ENCODE measurements at places on chromosomes 2 and 18. TPM values are rescaled to one million over a fixed set of nuclear protein-coding genes. Genes with fewer than 3 reads are reported as not detected.

DNA sequence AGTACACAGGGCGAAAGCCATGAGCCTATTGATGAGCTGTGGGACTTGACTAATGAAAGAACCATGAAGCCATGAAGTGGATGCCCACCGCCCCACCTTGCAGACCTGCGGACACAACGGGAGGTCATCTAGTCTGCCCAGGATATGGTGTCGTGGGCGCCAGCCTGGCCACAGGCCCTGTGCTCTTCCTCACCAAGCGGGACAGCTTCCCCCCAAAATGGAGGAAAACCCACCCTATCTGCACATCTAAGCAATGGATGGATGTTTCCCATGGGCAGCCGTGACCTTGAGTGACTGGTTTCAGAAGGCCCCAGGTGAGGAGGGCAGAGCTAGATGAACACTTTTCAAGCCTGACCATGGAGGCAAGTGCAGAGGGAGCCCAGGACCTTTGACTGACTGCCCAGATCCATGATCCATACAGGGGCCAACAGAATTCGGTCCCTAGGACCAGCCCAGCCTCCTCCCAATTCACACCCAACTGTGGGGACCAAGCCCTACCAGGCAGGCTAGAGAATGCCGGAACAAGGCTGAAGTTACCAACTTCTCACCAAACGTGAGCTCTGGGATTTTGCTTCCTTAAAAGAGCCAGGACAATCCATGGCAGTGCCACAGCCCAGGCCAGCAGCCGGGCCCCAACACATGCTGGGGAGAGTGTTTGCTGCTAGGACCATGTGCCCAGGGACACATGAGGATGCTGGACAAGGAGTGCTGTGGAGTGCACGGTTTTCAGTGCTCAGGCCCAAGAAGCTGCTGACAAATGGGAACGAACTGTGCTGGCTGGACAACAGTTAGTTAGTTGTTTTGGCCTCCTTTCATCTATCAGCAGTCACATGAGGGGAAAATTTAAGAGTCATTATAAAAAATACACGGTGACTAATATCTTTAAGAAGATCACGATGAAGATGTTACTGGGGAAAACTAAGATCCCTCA, 249.4 kb downstream of the HDAC4 start:
- no peak for DNase-seq

- no peak for DNase-seq
Observed at GRCh38 chr2:199468561-199469513, 11.1 kb upstream of the SATB2 start.

GRCh38 chr2:47152803-47153202, 2.3 kb downstream of the STPG4 start:
- no peak for DNase-seq

DNA sequence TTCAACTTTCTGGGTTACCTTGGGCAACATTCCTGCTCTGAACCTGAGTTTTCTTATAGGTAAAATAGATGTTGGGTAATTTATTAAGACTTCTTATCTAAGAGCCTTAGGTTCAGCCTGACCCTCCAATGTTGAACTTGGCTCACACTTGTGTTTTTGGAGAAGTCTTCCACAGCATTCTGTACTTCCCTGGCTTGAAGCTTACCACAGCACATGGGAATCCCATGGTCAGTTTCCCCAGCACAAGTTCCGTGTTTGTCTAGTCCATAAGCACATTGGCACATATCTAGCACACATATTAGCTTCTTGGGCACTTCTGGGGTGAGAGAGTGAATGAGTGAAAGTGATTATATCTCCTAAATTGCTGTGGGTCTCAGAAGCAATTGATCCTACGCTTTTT, 782.5 kb upstream of the HS6ST1 start:
- DNase-seq: no peak

GRCh38 chr2:162072181-162072702, 1.8 kb downstream of the DPP4 start:
- no peak for DNase-seq

DNA sequence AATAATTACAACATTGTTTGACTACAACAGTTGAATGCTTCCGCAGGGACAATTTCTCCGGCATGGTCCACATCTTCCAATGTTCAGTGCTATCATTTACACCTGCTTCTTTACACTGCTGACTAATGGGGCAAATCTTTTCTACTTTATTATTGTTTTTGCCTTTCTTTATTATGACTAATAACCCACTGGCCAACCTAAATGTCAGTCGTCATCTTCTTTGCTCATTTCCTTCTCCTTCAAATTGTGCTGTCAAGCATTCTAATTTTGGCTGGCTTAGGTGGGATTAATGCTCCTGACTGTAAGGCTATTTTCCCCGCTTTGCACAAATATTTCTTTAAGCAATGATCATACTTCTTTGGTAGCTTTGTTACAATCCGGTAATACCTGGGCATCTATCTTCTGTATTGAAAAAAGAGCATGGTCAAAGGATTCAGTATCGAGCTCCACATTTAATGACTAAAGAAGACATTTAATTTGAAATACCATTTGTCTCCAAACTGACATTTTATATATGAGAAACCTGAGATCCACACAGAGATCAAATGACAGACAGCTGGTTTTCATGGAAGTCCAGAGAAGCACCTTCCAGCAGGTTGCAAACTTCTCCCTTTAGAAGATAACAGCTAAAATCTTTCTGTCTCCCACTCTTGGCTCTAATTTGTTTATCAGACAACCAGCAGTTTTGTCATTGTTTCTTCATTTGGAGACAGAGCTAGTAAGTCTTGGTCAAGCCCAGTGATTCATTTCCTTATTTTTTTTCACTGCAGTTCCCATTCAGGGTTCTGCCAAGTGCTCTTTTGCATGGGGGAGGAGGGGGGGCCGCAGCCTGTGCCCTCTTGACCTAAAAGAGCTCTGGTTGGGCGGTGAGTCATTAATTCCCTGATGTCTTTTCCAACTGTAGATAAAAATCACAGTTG, 132.9 kb downstream of the SOCS6 start:
- no peak for DNase-seq

- no peak for DNase-seq
Observed at GRCh38 chr2:73172963-73173362, 29.4 kb upstream of the NOTO start.

DNA sequence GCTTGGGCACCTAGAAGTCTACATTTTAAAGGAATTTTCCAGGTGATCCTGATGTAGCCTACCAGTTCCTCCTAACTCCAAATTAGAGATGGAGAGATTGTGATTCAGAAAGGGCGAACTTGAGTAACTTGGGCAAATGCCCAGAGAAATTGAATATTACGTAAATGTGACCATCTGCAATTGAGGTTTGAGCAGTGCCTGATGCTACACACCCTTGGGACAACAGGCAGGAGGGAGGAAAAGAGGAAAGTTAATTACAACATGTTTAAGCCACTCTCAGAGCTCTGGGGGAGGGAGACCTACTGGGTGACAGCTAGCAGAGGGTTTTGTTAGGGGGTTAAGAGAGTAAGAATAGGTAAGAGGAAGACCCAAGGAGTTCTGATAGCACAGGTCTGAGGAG, 208.9 kb downstream of the LPIN1 start:
- DNase-seq: no peak

GRCh38 chr2:174335988-174336500, 1.3 kb downstream of the SP9 start:
- no peak for DNase-seq

GRCh38 chr2:240362826-240363745, 72.4 kb upstream of the GPC1 start:
- no peak for DNase-seq

DNA sequence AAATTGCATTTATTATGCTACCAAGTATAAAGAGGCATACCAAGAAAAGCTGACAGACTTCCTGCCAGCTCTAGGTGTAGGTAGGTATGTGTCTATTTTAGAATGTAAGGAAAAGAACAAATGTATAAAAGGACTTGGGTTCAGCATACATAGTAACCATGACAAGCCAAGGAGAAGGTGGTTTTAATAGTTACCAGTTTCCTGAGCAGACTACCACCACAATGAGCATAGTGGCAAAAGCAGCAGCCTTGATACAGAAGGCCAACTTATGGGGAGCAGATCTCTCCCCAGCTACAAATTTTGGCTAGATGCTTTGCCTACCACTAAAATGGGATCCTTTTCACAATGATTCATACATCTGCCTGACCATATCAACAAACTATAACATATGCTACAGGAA, 34.5 kb downstream of the METTL8 start:
- no peak for DNase-seq

DNA sequence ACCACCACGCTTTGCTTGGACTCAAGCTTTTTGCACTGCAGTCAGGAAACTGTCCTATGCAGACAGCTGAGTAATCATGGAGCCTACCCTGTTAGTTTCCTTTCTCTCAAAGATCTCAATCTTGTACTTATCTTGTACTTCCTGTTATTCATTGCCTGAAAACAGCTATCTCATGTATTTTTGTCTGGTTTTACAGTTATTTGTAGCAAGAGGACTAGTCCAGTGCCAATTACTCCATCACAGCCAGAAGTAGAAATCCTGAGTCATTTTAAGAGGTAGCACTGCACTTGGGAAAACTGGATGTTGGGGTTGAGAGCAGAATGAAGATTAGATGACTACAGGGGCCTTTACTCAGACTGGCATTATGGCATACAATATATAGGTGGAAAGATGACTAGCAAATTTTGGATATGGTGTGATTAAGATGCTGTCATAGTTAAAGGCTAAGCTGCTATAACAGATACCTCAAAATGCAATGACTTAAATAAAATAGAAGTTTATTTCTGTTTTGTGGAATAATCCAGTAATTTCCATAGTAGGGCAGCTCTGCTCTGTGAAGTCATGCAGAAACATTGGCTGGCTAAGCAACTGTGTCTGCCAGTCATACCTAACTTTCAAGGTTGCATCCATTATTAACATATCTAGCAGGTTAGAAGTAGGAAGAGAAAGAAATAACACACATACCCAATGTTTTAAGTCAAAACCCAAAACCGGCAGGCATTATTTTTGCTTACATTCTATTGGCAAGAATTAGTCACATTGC, 21.1 kb upstream of the CHMP3 start:
- no peak for DNase-seq

DNA sequence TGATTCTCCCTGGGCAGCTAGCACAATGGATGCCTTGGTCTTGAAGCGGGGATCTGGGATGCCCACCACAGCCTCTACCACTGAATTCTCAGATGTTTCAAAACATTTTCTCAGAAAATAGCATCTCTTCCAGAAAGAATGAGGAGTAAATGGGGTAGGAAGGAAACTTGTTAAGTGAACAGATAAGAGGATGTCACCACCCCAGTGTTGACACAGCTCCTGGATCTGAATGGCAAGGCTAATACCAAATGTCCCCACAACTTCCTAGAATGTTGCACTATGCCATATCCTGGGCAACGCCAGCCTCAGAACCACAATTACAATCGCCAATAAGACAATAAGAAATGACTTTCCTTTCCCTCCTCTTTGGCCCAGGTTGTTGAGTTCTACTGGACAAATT, 177.2 kb downstream of the BCL11A start:
- DNase-seq: no peak

MC5R gene
- total RNA-seq: not detected

TUBA3E gene
- total RNA-seq: not detected

All from activated T-helper 1 cell treated with anti-CD3 and anti-CD28 coated beads, Interleukin-12 subunit alpha, Interleukin-12 subunit beta, Interleukin-2, Interleukin-4 antibody, amounts not matched to agents 30 ng/mL and 10 ng/mL and 1 ng/mL, durations not matched to agents 14 hours and 24 hours and 36 hours (primary cell).